ENCODE measurements at places on chromosomes 11 and 22.

DNA sequence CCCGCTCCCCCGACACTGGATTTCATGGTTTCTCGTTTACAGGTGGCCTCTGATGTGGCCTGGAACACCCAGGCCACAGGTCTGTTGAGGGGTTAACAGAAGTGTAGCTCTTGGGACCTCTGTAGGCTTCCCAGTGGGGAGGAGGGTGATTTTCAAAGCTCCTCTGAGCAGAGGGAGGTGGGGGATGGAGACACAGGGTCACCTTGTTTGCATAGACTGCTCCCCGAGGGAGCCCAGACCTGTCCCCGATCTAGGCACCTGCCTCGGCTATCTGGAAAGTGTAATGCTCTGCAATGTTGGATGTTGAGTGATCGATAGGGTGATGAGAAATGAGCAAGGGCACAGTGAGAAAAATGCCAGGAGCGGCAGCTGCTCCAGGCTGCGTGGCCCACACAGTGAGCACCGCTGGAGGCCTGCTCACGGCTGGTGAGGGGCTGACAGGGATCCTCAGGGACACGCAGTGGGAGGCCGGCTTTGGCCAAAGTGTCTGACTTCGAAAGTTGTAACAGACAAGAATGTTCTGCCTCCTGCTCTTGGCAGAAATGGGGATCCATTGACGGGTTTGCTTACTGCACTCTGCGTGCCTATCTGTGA, 594.1 kb downstream of the BRD1 start:
- no peak for DNase-seq

GRCh38 chr22:48376428-48376827, 1451.2 kb downstream of the BRD1 start:
- no peak for DNase-seq

DNA sequence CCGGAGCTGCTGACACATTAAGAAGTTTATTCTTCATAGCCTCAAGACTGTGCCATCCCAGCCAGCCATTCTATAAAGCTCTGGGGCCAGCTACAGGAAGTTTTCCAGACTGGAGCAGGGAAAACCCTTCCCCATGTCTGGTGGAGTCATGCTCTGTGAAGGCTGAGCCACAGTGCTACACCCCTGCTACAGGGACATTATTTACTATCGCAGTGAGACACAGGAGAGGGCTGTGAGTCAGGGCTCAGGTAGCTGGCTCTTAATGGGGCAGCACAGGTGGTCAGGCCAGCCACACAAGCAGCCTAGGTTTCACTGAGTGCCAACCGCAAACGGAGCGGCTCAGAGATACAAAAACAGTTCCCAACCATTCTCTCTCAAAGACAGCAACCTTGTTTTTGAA, 12.1 kb downstream of the HPS4 start:
- DNase-seq: no peak

GRCh38 chr22:49767355-49768062, 60.2 kb downstream of the BRD1 start:
- DNase-seq: peak; percentile 51

GRCh38 chr22:22038178-22038880, 55.7 kb upstream of the TOP3B start:
- no peak for DNase-seq

DNA sequence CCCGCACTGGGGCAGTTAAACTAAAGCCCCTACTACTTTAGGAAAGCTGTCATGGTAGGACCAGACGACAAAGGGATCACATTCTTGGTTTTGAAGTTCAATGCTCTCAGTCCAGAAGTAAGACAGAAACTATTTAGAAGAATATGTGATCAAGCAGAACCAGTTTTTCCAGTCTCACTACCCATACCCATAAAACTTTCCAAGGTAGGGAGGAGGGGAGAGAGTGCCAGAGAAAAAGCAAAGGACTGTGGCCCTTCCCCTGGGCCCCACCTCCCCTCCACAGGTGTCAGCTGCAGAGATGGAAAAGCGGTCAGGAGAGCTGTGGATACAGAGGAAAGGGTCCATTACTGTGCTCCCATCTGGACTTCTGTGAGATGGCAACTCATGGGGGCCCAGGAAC, 587.1 kb downstream of the SOX6 start:
- no peak for DNase-seq

- DNase-seq: no peak
Measured at GRCh38 chr22:28068826-28069225, 149.8 kb upstream of the PITPNB start.

GRCh38 chr22:22848364-22848866, 39.2 kb upstream of the IGLL5 start:
- DNase-seq: peak; percentile 31

GRCh38 chr11:121024989-121025388, 1.1 kb downstream of the TBCEL start:
- DNase-seq: no peak

DNA sequence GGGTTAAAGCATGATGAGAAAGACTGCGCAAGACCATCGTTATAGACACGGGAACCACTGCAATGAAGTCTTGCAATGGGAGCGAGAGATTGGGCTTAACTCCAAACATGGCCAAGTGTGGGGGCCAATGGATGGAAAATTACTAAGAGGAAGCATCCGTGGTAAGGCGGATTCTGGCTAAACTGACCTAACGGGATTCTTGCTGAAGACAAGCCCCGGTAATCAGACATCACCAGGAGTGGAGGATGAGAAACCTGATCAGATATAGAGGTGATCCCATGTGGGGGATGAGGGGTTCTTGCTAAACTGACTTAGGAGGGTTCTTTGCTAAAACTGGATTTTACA, 5.8 kb upstream of the SYNGR1 start:
- no peak for DNase-seq

DNA sequence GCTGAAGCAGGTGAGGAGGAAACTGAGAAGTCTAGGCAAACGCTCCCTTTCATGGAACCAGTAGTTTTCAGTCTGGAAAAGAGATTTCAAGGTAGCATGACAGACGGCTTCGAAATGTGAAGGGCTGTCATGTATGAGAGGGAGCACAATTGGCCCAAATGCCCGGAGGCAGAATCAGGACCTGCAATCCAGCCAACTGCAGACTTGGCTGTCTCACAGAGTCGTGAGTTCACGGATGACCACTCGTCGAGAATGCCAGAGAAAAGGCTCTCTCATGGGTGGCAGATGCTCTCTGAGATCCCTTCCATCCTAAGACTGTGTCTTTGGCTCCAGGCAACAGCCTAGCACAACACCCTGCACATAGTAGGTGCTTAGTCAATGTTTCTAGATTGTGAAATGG, 134.8 kb downstream of the DSCAML1 start:
- DNase-seq: no peak

- no peak for DNase-seq
Measured at GRCh38 chr11:13118194-13118593, 109.1 kb downstream of the RASSF10 start.

GRCh38 chr11:116461789-116462188, 311.0 kb downstream of the BUD13 start:
- no peak for DNase-seq

DNA sequence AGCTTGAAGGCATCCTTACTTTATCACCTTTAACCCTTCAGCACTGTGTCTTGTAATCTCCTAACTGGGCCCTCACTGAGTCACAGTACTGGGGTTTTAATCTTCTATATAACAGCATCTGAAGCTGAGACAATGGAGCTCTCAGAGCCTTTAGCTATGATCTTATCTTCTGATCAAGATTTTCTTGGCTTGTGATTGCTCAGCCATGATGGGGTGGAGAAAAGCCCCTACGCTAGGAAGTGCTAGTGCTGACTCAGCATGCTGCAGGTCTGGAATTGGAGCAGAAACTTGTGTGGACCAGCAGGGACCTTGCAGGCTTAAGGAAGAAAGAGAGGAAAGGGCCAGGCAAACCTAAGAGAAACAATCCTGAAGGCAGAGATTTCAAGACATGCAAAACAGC, 71.7 kb upstream of the EED start:
- DNase-seq: no peak

DNA sequence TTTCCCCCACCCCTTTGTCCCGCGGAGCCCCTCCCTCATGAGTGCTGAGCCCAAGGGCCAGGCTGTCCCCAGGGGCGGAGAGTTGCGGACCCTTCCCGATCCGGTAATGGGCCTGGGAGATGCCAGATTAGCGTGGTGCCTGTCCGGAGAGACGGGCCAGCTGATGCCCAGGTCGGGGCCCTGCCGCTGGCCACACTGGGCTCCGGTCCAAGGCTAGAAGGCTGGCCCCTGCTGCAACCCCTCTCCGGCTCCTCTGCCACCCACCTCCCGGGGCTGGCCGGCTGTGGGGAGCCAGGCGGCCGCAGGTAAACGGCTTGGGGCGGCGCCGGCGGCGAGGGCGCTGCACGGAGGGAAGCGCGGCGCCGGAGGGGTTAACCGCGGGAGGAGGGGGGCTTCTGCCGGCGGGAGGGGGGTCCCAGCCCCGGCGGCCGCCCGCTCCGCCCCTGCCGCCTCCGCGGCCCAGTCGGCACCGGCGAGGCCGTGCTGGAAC, at the start of gene KCNK4:
Gene KCNK4, plus strand, starts transcription at position 41 of the 490 bp plus-strand sequence. CDS start 1,717 bp downstream, outside the sequence.
- DNase-seq: no peak

- no peak for DNase-seq
Measured at GRCh38 chr11:116466801-116467200, 306.0 kb downstream of the BUD13 start.

- peak; percentile 65 for DNase-seq
Measured at GRCh38 chr22:46367707-46368191, 32.2 kb downstream of the TRMU start.

DNA sequence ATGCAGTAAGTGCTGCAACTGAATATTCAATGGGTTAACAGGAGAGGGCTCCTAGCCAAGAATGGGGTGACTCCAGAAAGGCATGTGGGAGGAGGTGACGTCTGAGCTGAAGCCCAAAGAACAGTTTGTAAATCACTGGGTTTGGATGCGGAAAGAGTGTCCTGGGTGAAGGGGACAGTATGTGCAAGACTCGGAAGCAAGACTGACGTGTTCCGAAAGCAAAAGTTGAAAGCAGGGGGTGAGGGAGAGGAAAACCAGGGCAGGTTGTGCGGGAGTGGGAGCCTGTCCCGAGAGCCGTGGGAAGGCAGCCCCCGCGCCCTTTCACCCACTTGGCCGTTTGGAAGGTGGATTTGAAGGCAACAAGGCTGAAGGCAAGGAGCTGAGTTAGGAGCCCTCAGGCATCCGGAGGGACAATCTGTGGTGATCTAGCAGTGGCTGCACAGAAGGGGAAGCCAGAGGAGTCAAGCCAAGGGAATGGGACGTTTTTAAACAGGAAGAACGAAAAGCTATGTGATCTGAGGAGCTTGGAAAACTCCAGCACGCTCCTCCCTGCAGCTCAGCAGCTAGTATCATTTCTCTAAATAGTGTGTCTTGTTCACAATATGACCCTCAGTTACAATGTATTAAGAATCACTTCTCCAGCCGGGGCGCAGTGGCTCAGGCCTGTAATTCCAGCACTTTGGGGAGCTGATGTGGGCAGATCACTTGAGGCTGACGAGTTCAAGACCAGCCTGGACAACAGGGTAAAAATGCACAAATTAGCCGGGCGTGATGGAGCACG, 7.7 kb downstream of the SLC25A18 start:
- no peak for DNase-seq

GRCh38 chr11:61091373-61092279, 10.7 kb upstream of the CD5 start:
- peak; percentile 16 for DNase-seq

DNA sequence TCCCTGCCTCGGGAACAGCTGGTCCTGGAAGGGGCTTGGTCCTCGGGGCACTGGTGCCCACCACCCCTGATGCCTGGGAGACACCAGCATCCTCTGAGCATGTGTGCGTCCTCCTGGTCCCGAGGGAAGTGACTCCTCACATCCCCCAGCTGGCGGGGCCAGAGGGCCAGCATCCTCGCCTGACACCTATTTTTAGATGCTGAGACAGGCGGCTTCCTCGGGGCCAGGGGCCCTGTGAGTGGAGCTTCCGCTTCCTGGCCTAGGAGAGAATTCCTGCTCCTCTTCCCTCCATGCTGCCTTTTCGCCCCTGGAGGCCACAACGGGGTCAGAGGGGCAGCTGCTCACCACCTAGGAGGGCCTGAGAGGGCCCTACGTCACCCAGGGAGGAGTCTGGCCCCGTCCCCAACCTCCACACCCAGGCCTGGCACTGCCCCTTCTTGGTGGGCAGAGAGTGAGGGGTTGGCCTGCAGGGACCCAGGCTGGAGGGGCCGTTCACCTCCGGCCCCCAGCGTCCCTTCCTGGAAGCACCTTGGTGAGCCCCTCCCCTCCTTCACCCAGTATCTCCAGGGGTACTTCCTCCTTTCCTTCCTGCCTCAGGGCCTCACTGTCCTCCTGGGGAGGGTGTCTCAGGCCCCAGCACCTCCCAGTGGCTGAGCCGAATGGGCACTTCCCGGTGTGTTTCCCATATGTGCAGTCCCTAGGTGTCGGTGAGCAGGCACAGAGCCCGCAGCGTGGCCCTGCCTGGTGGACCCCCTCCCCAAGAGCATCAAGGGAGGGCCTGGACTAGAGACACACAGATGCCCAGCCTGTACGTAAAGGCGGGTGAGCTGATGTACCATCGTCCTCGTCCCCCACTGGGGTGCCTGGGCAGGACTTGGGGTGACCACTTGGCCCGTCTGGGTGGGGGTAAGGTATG, 6.1 kb downstream of the CD81 start:
- no peak for DNase-seq

DNA sequence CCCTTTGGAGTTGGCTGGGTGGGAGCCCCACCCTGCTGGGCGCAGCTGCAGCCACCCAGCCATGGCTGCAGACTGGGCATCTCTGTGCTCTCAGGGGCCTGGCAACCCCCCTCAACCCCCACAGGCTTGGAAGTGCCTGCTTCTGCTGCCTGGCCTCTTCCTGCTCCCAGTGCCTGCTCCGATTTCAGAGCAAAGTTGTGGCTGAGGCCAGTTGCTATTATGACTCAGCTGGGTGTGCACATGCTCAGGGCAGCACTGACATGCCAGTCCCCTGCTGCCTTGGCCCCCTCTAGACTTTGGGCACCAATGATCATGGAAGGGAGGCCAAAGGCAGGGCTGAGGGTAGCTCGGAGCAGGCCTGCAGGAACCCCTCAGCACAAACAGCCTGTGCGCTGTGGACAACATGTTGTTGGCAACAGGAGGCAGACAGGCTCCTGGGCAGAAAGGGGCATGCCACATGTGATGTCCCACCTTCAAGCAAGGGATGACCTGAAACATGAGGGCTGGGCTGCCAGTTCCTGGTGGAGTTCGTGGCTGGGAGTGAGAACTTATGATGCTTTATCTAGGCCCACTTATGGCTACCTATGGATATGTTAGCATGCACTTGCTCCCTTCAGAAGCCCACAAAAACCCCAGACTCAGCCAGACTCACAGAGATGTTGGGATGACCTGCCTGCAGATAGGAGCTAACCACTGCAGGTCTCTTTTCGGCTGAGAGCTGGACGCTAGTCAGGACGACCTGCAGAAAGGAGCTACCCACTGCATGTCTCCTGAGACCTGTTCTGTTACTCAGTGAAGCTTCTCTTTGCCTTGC, 96.4 kb upstream of the AMOTL1 start:
- DNase-seq: no peak

GRCh38 chr11:45918331-45918941, 759 bp upstream of the PEX16 start:
- DNase-seq: no peak

- no peak for DNase-seq
Measured at GRCh38 chr22:48185071-48186055, 1422.9 kb downstream of the TBC1D22A start.

GRCh38 chr11:99148352-99148751, 127.6 kb downstream of the CNTN5 start:
- DNase-seq: no peak
